MG63 (cell line): ENCODE measurements at places on chromosomes 7 and 10. TPM values are rescaled to one million over a fixed set of nuclear protein-coding genes. Genes with fewer than 3 reads are reported as not detected.

DNA sequence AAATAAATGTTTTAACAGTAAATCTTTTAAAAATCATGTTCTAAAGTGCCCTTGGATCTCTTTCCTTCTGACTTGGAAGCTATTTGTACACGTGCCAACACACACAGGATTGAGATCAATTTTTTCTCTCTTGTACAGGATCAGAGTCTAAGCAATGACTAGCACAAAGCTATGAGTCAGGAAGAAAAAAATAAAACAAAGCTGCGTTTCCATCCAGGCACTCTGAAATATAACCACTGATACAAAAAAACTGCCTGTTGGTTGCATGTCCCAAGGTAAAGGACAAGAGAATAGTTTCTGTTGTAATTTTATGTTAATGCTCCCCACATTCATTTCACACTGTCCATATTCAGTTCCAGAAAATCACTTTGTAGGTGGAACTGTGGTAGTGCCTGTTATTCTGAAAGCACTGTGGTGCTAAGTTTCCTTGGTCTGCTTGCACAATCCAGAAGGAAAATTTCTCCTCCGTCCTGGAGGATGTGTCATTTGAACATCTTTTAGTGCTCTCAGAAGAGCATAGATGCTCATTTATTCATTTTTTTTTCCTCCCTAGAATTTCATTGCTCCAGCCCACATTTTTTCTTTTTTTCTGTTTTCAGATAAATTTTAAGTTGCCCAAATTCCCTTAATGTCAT, 113.4 kb downstream of the PLXDC2 start:
- peak; percentile 8 for DNase-seq

DNA sequence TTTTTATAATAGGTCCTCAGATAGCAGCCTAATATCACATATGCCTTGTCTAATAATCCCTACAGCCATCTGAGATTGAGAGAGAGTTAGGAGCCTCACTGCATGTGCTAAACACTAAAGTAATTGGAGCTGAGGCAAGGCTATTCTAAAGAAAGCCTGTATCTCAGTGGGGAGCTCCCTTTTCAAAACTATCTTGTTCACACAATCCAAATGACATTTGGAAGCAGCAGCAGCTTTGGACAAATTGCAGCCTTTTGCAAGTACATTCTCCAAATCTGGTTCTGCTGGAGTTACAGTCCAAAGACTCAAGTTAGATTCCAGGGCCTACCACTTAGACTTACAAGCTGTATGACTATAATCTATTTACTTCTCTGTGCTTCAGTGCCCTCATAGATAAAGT, 104.5 kb downstream of the MACC1 start:
- no peak for DNase-seq

DNA sequence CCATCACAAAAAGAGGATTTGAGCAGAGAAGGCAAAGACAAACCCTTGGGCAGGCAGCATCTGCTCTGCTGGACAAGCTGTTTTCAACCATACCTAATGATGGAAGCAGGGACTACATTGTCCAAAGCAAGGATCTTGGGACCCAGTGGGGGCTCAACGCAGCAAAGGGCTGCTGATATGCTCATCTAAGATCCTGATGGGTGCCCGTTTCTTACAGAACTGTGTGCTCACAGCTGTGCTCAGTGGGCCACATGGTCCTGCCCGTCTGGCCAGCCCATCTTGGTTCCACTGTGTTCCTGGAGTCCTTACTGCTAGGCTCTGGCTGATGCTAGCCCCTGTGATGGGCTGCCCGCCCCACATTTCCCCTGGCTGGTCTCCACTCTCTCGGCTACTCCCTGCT, 36.1 kb downstream of the GPRIN2 start:
- DNase-seq = no peak

GRCh38 chr7:37701769-37702168, 18.2 kb downstream of the GPR141 start:
- no peak for DNase-seq

DNA sequence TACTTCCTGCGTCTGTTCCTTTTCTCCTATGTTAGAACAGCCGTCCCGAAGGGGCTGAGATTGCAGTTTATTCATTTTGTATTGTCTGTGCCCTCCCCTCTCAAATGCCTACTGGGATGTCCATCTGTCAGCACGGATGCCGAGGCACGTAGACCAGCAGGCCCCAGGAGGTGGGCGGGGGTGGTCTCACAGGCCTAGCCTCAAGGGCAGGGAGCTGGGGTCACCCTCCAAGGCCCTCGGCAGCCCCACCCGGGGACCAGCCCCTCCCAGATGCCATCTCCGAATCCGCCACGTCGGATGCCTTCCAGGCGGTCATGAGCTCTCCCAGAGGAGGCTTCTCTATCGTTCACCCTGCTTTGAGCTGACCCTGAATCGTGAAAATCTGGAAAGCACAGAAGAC, 59.7 kb downstream of the ELFN1 start:
- DNase-seq = no peak

Gene TET1
- total RNA-seq = 0.39 and 0.82 TPM in 2 replicates

Gene CLDN4
- not detected in 2 replicates for total RNA-seq

- peak; percentile 67 for DNase-seq
These were observed 13.7 kb upstream of the KBTBD2 start for GRCh38 chr7:32905175-32905662.

Gene HOXA11
- 3.2 and 3.7 TPM in 2 replicates for total RNA-seq

GRCh38 chr7:108235451-108236061, 105.4 kb upstream of the LAMB4 start:
- DNase-seq = no peak

- peak; percentile 86 for DNase-seq
These were observed 50.5 kb upstream of the FOXK1 start for GRCh38 chr7:4631380-4632179.

Gene POM121L12
- not detected in 2 replicates for total RNA-seq

DNA sequence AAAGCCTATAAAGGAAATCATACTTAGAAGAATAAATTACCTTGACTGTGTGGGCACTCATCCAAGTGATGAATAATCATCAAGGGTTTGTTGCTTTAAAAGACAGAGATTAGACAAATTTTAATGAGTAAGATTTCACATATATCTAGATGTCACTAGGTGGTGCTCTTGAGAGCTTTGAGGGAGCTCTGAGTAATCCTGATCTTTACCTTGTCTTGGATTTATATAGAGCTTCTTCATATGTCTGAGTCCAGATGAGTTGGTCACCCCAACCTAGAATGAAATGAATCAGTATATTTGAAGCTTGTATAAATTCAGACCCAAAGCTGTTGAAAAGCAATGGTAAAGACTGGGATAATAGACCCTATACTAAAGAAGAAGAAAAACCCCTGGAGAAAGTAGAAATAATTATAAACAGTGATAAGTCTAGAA, 3.7 kb downstream of the AGR2 start:
- no peak for DNase-seq

GRCh38 chr7:130513447-130513846, 21.6 kb downstream of the MEST start:
- DNase-seq = no peak
